ENCODE measurements at places on chromosomes 5 and 9. TPM values are rescaled to one million over a fixed set of nuclear protein-coding genes. Genes with fewer than 3 reads are reported as not detected.

- no peak for DNase-seq
Measured at GRCh38 chr5:167951116-167951515, 340.3 kb upstream of the WWC1 start.

DNA sequence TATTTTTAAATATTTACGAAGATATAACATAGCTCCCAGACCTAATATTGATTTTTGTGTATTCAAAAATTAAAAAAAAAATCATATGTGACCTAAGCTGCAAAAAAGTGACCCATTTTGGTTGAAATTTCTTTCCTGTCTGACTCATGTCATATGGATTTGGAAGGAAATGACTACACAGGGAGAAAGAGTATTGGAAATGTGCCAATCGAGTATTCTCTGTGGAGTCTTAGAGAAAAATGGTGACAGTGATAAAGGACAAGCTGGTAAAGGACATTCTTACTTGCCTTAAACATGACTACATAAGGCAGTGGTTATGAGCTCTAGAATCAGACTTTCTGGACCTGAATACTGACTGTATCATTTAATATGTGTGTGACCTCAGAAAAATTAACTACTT, 262.9 kb upstream of the PTPRD start:
- no peak for DNase-seq

DNA sequence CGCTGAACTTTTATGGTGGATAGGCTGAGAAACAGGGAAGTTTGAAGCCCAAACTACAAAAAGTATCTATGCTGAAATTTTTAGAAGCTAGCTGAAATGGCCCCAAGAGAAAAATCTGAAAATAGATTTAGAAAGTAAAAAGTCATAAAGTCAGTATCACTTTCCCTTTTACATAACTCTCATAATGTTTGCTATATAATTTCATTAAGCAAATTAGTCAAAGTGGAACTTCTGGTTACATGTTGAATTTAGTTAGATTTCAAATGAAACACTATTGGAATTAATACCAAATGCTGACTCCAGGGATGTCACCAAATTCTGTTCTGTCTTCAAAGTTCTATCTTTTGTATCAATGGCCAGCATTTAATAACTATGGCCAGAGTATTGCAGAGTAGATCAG, 126.9 kb downstream of the TTC39B start:
- no peak for DNase-seq

DNA sequence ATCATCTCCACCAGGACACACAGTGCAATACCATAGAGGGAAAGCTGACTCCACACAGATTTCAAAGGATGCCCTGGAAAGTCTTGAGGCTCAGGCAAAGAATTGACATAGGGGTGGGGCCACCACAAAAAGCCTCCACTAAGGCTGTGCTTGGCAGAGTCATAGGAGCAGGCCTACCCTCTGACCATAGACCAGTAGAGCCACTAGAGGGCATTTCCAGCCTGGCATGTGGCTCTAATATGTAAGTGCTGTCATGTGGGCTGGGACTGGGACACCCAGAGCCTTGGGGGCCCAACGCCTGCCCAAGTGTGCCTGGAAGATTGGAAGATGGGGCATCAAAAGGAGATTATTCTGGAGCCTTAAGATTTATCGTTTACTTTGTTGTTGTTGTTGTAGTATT, 726.0 kb downstream of the DNAH5 start:
- DNase-seq, result no peak

DNA sequence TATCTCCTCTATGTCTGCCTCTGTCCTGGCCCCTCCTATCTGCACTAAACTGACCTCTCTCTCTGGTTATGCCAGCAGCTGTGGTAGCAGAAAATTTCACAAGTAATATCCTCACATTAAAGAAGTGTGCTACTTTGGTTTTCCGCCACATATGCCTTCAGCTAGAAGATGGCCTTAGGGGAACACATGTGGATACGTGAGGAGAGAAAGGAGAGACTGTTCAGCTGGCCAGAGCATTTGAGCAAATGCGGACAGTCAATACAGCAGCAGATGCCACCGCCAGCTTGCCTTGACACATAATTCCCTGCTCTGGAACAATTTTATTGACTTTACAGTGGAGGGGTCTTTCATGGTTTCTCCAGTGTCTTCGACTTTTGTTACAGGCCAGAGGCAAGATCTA, 434.6 kb downstream of the TAF11L14 start:
- no peak for DNase-seq

- DNase-seq, result no peak
Measured at GRCh38 chr9:132116583-132116982, 36.9 kb upstream of the MED27 start.

DNA sequence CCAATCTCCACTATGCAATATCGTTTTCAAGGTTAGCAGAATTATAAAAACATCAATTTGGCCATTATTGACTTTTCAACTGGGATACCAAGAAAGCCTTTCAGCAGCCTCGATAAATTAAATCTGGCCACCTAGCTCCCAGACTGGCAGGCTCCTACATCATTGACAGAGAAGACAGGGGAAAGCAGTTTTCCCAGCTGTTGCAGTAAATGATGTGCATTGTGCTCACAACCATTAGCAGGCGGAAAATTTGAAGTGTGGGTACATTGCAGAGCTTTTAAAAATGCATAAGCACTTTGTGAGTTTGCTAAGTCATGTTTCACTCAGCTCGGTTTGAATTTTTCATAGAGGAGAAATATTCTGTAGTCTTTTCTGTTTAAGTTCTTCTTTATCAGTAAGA, 297.9 kb downstream of the KCTD16 start:
- DNase-seq, result no peak

GRCh38 chr9:122138560-122139268, 20.9 kb downstream of the NDUFA8 start:
- no peak for DNase-seq

DNA sequence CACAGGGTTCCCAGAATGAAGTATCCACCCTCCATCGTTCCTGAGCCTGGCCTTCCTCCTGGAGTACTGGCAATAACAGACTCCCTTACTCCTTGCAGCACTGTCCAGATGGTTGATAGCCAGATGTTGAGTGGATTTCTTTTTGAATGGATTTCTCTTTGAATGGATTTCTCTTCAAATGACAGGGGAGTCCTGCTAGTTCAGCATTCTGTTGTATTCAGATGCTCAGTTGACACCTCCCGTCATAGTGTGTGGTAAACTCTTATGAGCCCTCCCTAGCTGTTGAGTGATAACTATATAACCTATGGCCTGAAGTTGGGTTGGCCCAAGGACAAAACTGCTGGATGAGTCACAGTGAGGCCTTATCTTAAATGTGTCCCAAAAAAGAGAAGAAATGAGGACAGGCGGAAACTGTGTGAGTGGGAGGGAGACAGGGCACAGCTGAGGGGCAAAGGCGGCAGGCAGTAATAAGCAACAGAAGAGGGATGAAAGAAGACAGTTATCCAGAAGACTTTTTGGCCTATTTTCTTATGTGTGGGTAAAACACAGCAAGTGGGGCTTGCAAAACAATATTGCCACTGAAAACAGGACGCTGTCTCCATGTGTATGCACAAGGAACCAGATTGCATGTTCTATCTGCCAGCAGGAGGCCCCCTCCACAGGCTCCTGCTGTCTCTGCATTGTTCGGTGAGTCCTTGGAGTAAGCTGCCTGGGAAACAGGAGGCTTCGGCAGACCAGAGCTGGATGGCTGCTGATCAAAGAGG, 209.5 kb upstream of the S1PR3 start:
- DNase-seq, result no peak

GRCh38 chr5:149640350-149640999, 59.2 kb downstream of the ARHGEF37 start:
- no peak for DNase-seq

DNA sequence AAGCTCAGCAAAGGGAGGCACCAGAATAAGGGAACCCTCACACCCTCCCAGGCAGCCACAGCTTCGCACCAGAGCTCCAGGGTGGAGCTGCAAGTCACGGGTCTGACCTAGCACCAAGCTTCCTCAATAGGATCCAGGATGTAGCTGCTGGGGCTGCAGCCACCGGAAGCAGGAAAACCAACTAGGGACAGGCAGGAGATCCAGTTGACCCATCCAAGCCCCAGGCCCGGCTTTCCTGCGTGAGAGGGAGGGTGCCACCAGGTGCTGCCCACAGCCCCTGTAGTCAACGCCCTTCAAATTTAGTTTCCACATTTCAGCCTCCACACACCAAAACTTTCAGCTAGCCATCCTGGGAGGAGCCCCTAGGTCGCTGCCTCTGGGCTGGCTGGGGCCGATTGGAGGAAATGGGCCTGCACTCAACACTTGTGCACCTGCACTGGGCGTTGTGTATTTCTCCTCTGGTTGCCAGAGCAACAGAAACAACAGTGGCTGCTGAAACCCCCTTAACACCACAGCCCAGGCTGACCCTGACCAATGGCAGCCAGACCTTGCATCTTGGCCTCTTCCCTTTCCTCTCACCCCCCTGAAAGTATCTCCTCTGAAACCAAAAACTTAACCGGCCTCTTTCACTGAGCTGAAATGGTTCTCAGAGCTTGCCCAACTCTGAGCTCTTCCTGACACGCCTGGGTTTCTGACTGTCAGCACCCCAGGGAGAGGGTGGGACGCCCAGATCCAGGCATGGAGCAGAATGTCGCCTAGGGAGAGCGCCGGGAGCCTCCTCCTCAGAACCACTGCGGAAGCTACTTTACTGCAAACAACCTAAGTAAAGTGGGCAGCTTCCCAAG, 226.5 kb upstream of the MAP3K1 start:
- no peak for DNase-seq

GRCh38 chr9:135847833-135848232, 59.5 kb downstream of the CAMSAP1 start:
- DNase-seq, result no peak

- no peak for DNase-seq
Measured at GRCh38 chr5:38867416-38867815, 21.6 kb downstream of the OSMR start.

- DNase-seq, result no peak
Measured at GRCh38 chr5:154446195-154447088, 645 bp downstream of the SAP30L start.

DNA sequence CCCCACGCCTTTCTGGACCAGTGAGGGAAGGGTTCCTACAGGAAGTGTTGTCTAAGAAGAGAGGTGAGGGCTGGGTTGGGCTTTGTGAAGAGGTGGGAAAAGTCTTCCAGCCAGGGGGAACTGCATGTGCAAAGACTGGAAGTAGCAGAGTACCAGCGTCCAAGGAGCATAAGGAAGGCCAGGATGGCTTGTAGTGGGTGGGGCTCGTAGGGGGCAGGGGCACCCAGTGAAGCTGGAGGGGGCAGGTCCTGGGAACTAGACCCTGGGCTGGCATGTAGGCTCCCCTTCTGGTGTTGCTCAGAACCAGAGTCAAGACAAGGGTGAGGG, 20.4 kb downstream of the PRRX2 start:
- no peak for DNase-seq

DNA sequence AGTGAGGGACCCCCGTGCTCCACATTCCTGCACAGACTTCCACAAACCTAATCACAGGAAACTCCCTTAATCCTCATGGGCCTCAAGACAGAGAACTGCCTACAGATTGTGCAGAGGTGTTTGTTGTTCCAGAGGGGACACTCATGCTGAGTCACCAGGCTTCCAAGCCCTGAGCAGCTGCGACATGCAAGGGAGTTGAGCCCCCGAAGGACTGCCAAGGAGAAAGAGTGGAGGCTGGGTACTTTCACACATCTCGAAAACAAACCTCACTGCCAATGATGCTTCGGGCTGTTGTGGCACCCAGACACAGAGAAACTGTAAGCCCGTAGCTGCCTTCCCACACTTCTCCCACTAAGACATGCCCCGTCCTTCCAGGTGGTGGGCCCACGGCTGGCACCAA, 480.8 kb downstream of the CDH12 start:
- DNase-seq, result no peak

GRCh38 chr9:129145841-129146292, 32.2 kb downstream of the IER5L start:
- DNase-seq, result no peak

DNA sequence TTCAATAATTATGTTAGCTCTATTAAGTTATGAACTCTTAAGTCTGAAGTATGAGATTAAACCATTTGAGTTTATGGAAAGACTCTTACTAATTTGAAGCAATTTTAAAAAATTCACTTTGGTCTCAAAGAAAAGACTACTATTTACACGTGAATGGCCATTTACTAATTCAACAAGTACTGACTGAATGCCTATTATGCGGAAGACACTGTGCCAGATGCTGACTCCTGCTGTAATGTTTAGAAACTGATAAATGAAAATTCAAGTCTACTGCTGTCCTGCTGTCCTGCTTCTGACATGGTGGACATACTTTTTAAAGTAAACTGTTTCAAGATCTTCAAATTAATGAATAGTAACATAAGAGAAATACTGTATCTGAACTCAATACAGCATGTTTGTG, 116.2 kb downstream of the MPDZ start:
- DNase-seq, result no peak

- no peak for DNase-seq
Measured at GRCh38 chr5:15887093-15887492, 292.5 kb downstream of the MARCHF11 start.

The FOXD4L4 gene
- polyA plus RNA-seq, result not detected

The BTNL3 gene
- polyA plus RNA-seq, result not detected

The RAB14 gene
- polyA plus RNA-seq, result 20.0 TPM

The CTXN3 gene
- polyA plus RNA-seq, result not detected

The MARVELD2 gene
- polyA plus RNA-seq, result 0.88 TPM

All from BJ (cell line).